Motor neuron (in vitro differentiated cells): ENCODE measurements at places on chromosomes 7 and 10.

DNA sequence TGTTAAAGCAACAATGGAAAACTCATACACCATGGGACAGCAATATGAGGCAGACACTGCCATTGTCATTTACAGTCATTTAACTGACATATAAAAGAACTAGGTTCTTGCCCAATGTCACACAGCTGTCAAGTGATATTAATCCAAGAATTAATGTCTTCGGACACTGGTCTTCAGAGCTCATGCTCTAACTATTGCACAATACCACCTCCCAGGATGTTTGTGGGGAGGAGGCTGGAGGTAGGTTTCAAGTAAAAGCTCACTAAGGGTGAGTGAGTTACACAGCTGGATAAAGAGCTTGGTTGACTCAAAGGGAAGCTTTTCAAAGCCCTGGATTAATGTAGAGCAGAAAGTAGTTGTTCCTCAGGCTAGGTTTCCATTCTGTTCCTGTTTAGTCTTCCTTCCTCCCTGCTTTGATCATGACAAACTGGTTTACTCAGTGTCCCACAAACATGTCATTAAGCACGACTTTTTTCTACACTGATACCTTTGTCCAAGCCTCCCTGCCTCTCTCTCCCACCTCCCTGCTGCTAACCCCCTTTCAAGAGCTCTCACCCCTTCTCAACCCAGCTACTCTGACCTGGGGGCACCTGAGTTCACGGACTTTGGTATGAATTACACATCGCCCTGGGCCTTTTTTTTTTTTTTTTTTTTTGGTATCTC is 987 bp upstream of the EXOC6 start:
- ATAC-seq = no peak

GRCh38 chr7:106041140-106041717 is 70.9 kb downstream of the SYPL1 start:
- ATAC-seq = peak; percentile 20

DNA sequence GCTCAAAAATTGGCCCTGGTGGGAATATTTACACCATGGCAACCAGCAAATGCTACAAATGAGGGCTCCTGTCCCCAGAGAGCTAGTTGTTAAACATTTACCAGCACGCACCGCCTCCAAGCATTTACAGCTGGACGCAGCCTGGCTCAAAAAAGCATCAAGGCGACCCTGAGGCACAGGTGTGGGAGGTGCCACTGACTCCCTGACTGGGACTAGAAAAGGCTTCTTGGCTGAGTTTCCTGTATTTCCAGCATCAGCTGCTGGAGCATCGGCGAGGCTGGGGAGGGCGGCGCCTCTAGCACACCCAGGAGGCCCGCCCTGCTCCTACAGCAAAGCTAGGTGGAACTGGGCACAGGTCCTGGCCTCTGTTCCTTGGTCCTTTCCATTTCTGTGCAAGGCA is 43.5 kb upstream of the ZRANB1 start:
- ATAC-seq = peak; percentile 58

- ATAC-seq = peak; percentile 2
These were observed 295.9 kb upstream of the NFE2L3 start for GRCh38 chr7:25855854-25856782.

- ATAC-seq = no peak
These were observed 30.6 kb upstream of the ZNRF2 start for GRCh38 chr7:30253796-30254165.

DNA sequence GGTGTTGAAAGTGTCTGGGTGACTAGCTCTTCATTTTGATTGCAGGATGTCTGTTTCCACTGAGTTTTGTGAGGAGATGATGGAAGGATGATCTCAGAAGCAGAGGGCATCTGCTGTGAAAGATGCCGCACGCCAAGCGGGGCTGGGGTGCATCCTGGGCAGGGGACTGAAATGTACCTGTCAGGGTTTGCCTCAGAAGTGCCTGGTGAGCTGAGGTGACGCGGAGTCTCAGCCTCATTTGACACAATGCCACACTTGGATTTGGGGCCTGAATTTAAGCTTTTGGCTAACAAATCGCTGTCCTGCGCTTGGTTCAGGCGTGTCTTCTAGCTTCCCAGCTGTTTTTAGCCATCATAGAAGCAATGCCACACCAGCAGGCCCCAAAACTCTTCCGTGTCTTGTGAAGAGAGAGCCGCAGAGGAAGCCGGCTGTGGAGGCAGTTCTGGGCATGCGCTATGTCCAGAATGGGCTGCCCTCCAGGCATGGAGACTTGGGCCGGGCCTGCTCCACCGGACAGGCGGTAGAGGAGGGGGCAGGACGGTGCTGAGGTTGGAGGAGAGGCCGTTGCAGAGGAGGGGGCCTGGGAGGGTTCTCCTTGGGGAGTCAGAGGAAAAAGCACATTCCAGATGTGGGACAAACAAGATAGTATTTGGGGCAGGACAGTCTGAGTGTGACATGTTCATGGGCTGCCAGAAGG is 31.2 kb downstream of the WDR86 start:
- ATAC-seq = peak; percentile 15

DNA sequence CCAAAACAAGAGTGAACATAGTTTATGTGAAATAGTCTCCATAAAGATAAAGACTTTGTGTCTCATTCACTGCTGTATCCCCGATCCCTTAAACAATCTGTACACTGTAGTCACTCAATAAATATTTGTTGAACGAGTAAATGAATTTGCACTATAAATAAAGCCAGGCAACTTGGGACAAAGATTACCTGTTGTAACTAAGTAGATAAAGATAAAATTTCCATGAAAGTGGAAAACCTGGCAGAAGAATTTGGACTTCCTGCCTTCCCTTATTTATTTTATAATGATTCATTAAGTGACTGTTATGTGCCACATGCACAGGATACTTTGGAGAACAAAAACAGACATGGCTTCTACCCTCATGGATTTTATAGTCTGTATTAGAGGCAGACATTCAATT is 277.7 kb upstream of the KAT6B start:
- ATAC-seq = no peak

- no peak for ATAC-seq
These were observed 18.7 kb upstream of the CBLL1 start for GRCh38 chr7:107725138-107725740.

DNA sequence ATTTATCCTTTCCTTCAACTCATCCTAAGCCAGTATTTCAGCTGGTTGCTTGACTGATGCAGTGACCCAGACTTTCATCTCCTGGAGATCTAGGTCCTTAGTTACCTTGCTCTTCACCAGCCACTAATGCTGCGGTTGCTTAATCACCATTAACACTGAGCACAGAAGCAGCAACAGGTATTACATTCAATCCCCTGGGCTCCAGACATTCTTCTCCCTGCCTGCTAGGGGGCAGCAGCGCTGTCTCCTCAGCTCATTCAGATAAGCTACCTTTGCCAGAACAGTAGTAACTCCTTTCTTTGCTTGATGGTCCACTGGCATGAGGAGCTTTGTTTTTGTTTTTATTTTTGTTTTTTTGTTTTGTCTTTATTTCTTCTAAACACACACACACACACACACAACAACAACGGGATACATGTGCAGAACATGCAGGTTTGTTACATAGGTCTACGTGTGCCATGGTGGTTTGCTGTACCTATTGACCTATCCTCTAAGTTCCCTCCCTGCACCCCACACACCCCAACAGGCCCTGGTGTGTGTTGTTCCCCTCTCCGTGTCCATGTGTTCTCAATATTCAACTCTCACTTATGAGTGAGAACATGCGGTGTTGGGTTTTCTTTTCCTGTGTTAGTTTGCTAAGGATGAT is 1043.2 kb upstream of the C7orf33 start:
- no peak for ATAC-seq

- no peak for ATAC-seq
These were observed 29.5 kb upstream of the FBXW4 start for GRCh38 chr10:101724446-101724845.

GRCh38 chr10:44390585-44391072 is 5.7 kb upstream of the CXCL12 start:
- peak; percentile 47 for ATAC-seq

DNA sequence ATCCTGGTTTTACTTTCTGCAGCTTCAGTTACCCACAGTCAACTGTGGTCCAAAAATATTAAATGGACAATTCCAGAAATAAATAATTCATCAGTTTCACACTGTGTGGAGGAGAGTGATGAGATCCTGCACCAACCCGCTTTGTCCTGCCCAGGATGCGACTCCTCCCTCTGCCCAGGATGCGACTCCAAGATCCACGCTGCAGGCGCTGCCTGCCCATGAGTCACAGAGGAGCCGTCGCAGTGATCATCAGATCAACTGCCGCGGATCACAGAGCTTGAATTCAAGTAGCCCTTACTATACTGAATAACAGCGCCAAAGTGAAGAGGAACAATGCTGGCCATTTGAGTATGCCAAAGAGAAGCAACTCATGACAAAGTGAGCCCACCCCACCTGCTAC is 61.5 kb downstream of the GRB10 start:
- peak; percentile 85 for ATAC-seq
